ENCODE measurements at places on chromosomes 5 and 9. TPM values are rescaled to one million over a fixed set of nuclear protein-coding genes. Genes with fewer than 3 reads are reported as not detected.

Gene PRSS3
- 0.64 TPM for total RNA-seq

Gene FAM169A
- total RNA-seq = 24.1 TPM

Gene BARX1
- total RNA-seq = 0.23 TPM

Gene CDKN2B
- 0.29 TPM for total RNA-seq

Gene SLCO6A1
- total RNA-seq = not detected

Gene WDR31
- total RNA-seq = 4.4 TPM

Gene PCDHGC4
- 9.6 TPM for total RNA-seq

Gene FST
- total RNA-seq = 15.9 TPM

Gene EDIL3
- total RNA-seq = 28.2 TPM

Gene LAMC3
- total RNA-seq = 47.9 TPM

Gene TAF11L10
- not detected for total RNA-seq

Gene SHC3
- 5.8 TPM for total RNA-seq

Gene DOK3
- 11.3 TPM for total RNA-seq

Gene LRRC19
- 12.1 TPM for total RNA-seq

Gene RGS3
- 65.4 TPM for total RNA-seq

Gene ADAMTSL2
- 8.9 TPM for total RNA-seq

Gene OR13F1
- not detected for total RNA-seq

Gene HAPLN1
- 1.8 TPM for total RNA-seq

Data from metanephros (tissue), 2 donors.